NCI-H2081 (cell line): ENCODE measurements at places on chromosomes 1 and 21.

DNA sequence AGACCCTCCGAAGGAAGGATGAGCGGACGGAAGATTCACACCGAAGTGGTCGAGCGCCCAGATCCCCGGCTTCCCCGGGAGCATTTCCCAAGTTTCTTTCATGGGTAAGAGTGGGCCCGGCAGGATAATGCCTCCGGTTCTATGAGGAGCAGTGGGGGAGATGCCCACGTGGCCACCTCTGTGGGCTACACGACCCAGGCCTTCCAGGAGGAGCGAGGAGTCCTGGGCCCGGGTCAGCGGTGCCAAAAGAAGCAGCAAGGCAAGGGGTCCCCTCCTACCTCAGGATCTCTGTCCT lies 7.9 kb upstream of the NBPF11 start:
- no peak for DNase-seq

DNA sequence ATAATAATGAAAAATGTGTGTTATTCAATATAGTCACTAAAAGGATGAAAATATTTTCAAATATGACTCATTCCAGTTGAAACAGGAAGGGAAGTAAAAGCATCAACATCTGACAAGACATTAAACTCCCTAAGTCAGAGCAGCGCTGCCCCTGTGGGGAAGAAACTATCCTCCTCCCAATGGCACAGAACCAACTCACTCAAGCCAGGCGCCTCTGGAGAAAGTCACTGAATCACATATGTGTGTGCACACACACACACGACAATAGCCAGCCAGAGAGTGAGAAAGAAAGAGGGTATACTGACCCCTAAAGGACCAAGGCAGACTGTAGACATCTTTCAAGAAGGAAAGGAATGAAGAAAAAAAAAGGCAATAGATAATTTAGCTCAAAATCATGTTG lies 126.9 kb downstream of the SETD4 start:
- DNase-seq = no peak

- no peak for DNase-seq
These were observed 131.7 kb upstream of the USH2A start for GRCh38 chr1:216554934-216555333.

DNA sequence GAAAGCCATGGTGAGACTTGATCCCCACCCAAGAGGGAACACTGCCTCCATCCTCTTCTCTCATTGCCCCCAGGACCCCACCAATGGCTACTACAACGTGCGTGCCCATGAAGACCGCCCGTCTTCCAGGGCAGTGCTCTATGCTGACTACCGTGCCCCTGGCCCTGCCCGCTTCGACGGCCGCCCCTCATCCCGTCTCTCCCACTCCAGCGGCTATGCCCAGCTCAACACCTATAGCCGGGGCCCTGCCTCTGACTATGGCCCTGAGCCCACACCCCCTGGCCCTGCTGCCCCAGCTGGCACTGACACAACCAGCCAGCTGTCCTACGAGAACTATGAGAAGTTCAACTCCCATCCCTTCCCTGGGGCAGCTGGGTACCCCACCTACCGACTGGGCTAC lies 86.1 kb upstream of the CD1D start:
- no peak for DNase-seq

DNA sequence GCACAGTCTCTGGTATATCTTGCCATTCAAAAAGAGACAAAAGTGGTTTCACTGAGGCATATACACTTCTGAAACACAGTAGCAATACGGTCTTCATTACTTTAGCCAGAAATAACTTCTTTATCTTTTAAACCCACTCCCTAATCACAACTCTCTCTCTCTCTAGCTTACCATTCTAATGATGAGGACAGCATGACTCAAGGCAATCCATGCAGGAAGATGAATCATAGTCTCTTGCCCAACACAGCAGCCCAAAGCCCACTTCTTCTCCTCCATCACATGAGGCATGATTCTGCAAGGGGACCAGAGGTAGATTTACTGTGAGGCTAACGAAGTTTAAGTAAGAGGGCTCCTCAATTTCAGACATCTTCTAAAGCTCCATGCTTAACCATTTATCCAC lies 285.0 kb upstream of the NR5A2 start:
- DNase-seq = no peak

DNA sequence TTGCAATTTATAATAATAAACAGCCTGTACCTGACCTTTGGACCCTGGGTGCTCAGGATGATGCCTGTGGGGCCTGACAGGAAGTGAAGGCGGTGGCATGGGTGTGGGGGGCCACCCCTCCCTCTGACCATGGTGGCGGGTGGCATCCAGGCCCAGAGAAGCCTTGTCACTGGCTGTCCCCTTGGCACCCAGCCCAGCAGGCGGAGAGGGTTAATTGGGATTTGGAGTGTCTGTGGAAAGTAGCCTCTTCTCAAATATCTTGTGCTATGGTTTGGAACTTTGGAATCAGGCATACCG lies 20.5 kb downstream of the SOX13 start:
- DNase-seq = peak; percentile 54

GRCh38 chr1:229012823-229013222 lies 258.1 kb upstream of the RAB4A start:
- no peak for DNase-seq

DNA sequence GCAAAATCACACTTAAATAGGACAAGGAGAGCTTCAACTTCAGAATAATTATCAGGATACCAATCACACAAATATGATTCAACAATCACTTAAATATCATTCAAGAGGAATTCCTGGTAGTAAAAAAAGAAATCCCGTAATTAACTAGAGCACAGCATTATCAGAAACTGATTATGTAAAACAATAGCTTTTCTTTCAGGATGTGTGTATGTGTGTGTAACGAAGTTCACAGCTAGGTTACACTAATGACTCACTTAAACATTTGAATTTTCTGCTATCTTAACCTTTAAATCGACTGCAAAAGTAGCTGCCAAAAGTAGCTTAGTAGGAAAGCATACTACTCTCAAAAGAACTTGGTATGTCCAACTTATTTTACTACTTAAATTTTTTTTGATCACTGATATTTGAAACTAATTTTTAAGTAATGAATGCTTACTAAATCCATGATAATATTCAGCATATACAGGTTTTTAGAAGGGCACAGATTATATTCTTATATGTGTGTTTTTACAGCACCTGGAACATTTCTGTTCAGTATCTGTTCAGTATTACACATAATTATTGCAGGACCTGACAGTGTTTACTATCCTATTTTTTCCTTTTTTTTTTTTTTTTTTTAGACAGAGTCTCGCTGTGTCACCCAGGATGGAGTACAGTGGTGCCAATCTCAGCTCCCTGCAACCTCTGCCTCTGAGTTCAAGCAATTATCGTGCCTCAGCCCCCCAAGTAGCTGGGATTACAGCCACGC lies 4.2 kb downstream of the RERE start:
- DNase-seq = no peak

GRCh38 chr1:197572169-197572568 lies 203.1 kb downstream of the DENND1B start:
- DNase-seq = no peak

DNA sequence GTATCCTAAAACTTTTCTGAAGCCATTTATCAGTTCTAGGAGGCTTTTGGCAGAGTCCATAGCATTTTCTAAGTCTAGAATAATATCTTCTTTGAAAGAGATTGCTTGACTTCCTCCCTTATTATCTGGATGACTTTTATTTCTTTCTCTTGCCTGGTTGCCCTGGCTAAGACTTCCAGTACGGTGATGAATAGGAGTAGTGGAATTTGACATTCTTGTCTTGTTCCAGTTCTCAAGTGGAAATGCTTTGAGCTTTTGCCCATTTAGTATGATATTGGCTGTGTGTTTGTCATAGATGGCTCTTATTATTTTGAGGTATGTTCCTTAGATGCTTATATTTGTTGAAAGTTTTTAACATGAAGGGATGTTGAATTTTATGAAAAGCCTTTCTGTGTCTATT lies 1647.9 kb downstream of the PLA2G4A start:
- no peak for DNase-seq

- DNase-seq = no peak
These were observed 7.5 kb downstream of the DISP3 start for GRCh38 chr1:11486231-11487009.

DNA sequence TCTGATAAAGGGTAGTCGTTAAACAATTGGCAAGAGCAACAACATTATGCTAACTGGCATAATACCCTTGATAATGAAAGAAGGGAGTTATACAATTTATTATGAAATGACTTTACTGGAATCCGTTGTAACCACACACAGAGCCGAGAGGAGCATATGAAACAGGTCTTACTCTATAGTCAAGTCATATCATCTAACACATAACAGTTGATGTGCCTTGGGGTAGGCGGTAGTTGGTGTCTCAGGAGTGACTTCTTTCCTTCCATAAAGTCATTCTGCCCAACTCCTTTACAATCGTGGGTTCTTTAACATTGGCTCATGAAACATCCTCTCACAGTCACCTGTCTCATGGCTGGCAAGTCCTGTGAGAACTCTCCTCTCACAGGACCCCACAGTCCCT lies 225.2 kb downstream of the LTN1 start:
- no peak for DNase-seq

DNA sequence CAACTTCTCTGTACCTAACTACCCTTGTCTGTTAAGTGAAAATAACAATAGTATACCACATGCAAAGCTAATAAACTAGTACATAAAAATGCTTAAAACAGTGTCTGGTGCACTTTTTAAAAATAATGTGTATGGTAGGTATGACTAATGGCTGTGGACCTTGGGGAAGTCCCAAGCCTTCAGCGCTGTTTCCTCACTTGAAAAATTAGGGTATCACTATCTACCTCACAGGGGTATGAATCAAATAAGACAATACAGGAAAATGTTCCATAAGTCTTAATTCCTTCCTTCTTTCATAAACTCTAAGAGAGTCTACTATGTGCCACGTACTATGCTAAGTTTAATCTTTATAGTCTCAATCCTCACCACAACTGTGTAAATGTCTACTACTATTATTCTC lies 32.0 kb downstream of the EGLN1 start:
- no peak for DNase-seq

DNA sequence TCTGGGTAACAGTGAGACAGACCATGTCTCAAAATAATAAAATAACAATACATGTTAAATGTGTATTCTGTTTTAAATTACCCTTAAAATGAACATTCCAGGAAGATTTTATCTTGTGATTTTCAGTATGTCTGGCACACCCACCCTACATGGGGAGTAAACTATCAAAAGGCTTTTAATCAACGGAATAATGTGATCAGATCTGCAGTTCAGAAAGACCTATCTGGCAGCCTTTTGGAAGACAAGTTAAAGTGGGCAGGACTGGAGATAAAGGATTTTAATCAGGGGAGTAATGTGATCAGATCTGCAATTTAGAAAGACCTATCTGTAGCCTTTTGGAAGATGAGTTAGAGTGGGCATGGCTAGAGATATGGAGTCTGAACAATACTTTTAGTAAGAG lies 10.1 kb downstream of the MED8 start:
- DNase-seq = no peak
